ENCODE measurements at places on chromosomes 7 and 10.

DNA sequence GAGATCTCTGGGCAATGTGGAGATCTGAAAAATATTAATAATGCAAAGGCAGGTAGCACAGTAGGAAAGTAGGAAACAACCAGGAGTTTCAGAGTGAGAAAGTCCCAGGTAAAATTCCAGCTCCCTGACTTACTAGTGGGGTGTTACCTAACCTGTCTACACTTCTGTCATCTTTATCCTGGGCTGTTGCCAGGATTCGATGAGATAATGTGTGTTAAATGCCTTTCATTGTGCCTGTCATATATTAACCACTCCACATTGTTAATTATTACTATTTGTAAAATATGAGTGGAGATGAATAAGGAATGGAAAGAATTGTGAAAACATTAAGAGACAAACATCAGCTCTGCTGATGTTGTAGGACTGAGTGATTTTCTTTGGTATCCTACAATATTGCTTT lies 50.0 kb upstream of the FRMD4A start:
- DNase-seq: no peak

GRCh38 chr10:33621101-33621500 lies 286.6 kb upstream of the NRP1 start:
- no peak for DNase-seq

GRCh38 chr7:30893357-30893756 lies 18.3 kb upstream of the AQP1 start:
- no peak for DNase-seq

DNA sequence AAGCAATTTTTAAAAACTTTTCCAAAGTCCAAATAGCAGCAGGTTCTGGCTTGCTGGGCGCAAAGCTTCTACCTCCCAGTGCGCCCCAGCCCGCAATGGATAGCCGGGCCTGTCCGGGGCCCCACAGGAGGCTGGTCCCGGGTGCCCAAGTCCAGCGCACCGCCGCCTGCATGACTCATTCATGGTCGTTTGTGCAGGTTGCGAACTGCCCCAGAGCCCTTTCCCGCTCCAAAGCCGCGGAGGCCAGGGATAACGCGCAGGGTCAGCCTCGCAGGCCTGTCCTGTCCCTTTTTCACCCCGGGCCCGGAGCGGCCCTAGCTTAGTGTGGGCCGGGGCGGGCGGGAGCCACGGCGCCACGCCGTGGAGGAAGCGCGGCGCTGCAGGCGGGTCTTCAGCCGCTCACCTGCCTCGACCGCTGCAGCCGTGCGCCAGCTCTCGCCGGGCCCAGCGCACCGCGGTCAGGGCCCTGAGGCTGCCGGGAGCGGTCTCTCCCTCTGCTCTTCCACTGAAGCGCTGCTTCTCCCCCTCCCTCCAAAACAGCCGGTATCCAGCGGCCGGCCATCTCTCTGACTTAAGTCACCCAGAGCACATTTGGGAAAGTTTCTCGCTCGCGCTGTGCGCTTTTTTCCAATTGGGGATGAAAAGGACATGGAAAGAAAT lies 1.7 kb upstream of the EGR2 start:
- DNase-seq: peak; percentile 92

DNA sequence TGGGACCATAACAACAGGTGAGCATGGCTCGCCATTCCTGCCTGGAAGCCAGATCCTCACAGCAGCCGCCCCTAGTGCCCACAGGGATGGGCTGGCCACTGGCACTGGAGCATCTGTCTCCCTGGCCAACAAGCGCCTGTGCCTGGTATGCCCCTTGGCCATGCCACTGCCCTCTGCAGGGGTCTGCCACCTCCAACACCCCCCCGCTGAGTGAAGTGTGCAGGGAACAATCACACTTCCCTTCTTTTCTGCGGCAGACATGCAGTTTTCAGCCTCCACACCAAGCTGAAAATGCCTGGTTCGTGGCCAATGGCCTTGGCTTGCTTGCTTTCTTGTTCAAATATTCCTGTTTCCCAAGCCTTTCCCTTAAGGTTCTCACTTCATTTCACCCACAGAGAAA lies 50.7 kb downstream of the HSPA12A start:
- DNase-seq: peak; percentile 82

DNA sequence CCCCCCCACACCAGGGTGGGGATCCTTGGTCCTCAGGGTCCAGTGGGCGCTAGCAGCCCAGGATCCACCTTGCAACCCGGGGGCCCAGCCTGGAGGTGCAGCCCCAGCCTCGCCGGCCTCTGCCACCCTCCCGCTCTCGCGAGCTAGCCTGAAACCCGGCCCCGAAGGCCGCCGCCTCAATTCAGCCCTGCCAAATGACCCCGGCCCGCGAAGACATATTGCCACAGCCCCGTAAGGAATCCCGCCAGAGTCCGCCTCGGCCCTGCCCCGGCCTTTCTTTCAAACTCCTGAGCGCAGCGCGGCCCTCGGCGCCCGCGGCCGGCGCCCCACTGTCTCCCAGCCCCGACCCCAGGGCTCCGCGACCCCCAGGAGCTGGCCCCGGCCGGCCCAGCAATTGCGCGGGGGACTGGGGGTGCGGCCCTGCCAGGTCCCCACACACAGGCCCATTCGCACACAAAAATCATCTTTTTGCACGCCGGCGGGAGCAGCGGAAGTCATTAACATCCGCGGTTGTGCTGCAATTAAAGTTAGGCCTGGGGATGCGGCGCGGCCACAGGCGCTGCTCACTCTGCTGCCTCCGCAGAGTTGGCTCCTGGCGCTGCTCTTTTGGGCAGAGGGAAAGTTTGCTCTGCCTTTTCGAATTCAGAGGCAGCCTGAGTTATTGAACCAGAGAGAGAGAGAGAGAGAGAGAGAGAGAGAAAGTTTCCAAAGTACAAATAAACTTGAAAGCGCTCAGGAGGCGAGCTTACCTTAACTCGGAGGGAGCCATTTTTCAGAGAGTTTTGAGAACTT lies 4.0 kb downstream of the HOXA5 start:
- DNase-seq: no peak

DNA sequence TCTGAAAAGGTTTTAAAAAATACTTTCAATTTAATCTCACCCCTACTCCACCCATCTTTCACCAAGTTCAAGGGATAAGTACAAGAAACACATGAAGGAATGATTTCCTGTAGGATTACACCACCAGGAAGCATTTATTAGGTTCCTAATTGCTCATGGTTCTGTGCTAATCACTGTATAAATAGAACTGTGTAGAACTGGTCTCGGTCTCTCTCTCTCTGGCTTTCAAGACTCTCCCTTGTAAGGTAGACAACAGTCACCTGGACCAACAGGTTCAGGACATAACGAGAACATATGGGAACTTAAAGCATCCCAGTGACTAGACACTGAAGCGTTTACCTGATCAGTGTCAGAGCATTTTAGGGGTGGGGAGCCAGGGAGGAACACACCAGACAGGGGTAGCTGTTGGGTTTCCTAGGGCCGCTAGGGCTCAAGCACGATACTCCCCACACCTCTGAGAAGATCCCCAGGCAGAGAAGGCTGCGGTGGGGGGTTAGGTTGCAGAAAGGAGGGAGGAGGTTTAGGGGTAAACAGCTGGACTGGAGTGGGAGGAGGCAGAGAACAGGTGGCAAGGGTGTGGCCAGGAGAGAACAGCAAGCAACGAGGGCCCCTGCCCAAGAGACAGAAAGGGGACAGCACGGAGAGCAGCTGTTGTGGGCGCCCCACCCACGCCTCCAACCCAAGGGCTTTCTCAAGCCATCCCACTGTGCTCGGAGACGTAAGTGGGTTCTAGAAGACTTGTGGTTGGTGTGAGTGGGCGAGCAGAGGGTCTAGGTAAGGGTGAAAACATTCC lies 52.5 kb upstream of the USP6NL start:
- DNase-seq: peak; percentile 55

DNA sequence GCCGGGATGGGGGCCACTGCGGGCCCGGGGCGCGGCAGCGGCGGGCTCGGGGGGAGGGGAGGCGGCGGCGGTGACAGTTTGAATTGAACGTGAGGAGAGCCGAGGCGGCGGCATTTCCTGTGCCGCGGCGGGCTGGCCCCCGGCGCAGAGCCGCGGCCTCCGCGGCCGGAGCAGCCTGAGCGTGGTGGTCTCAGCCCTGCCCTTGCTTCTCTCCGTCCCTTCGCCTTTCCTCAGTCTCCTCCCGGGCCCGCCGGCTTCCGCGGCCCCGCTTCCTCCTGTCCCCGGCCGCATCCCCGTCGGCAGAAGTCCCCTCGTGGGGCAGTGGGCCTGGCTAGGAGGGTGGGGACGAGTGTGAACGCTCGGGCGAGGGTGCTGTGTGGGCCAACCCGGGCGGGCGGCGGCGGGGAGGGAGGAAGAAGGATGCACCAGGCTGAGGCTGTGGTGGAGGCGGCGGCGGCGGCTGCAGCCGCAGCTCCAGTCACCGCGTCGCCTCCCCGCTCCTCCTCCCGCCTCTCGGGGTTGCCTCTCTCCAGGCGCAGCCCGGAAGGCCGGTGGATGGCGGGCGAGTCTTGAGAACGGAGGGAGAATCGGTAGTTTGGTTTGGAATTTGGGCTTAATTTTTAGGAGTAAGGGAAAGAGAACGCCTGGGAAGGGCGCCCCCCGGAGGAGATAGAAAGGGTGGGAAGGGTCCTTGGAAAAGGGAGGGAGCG lies 690 bp downstream of the SEPTIN7 start:
- peak; percentile 91 for DNase-seq

GRCh38 chr7:139094596-139094995 lies 14.9 kb downstream of the ZC3HAV1 start:
- DNase-seq: no peak

GRCh38 chr7:33220231-33220630 lies 90.9 kb downstream of the BBS9 start:
- DNase-seq: no peak

GRCh38 chr7:40786909-40787308 lies 652.1 kb downstream of the SUGCT start:
- no peak for DNase-seq

DNA sequence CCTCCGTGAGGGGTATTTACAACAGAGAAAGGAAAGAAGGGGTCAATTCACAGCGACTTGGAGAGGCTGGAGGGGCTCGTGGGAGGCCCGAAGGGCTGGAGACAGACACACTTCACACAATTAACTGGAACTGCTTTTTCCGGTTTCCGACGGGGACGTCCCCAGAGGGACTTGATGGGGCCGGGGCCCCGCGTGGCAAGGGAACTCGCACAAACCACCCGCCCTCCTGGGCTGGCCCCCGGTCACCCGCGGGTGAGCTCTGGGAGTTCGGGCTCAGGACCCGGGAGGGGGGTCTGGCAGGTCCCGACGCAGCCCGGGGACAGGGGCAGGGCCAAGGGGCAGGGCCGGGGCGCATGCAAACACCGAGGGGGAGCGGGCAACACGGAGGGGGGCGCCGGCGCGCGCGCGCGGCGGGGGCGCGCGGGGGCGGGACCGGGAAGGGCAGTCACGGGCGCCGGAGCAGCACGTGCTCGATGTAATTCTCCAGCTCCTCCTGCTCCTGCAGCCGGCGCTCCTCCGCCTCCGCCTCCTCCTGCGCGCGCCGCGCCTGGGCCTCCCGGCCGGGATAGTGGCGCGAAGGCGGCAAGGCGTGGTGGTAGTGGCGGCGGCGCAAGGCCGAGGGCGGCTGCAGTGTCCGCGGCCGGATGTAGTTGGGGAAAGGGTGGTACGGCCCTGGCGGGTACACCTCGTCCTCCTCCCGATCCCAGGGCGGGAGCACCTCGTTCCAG lies 2.7 kb downstream of the VGF start:
- no peak for DNase-seq

DNA sequence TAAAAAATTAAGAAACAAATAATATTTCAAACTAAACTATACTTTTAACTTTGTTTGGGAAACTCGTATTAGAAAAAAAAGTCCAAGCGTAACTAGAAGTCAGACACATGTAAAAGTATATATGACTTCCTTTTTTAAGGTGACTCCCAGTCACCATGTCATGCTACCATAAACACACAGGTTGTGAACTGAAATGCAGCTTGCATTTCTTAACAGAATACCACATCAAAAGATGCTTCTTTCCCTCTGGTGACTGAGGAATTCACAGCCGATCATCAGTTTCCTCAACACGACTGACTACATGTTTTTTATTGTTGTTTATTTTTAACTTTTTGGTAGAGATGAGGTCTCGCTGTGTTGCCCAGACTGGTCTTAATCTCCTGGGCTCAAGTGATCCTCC lies 445.0 kb downstream of the PARD3 start:
- DNase-seq: no peak

DNA sequence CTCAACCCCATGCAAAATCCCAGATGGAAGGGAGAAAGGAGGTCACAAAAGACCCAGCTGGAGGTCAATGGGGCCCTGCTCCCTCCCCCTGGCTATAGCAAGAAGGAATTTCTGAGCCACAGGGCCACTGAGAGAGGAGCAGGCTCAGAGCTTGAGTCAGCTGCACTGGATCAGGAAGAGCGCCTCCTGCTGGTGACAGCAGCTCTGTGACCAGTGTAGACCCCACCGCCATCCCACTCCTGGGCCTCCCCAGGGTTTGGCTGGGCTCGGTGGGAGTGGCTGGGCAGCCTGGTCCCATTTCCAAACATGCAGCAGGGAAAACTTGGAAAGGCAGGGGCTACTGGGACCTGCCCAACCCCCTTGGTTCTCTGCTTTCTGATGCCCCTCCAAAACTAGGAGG lies 31.5 kb upstream of the PRLHR start:
- DNase-seq: no peak

DNA sequence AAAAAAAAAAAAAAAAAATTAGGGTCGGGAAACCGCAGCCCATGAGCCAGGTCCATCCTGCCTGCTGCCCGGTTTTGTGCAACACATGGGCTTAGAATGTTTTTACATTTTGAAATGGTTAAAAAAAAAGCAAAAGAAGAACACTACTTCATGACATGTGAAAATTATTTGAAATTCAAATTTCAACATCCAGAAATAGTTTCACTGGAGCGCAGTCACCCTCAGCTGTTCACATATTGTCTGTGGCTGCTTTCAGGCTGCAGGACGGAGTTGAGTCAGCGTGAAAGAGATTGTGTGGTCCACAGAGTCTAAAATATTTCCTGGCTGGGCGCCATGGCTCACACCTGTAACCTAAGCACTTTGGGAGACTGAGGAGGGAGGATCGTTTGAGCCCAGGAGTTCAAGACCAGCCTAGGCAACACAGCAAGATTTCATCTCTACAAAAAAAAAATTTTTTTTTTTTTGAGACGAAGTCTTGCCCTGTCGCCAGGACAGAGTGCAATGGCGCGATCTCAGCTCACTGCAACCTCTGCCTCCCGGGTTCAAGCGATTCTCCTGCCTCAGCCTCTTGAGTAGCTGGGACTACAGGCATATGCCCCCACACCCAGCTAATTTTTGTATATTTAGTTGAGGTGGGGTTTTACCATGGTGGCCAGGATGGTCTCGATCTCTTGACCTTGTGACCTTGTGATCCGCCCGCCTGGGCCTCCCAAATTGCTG lies 63.9 kb upstream of the ECHDC3 start:
- no peak for DNase-seq

- no peak for DNase-seq
Measured at GRCh38 chr7:8125680-8126444, 136.1 kb downstream of the ICA1 start.

GRCh38 chr7:81833401-81833800 lies 63.6 kb upstream of the HGF start:
- no peak for DNase-seq

- no peak for DNase-seq
Measured at GRCh38 chr7:27478084-27478483, 184.6 kb downstream of the HIBADH start.

Measured in posterior vena cava (tissue), 2 donors.